ENCODE measurements at places on chromosomes 16 and 17.

DNA sequence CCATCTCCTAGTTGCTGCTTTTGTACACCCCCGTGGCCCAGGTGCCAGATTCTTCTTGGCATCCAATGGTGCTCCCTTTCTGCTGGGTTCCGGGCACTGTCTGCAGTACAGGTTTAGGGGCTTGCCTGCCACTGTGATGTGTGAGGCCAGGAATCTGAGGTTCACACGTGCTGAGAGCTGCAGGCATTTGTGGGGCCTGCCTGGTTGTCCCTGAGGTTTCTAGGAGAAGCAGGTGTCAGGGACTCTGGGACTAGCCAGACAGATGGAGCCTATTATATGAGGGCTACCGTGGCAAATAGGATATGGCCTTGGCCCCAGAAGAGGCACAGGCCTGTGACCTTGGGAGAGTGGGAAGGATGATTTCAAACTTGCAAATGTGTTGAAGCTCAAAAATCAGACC is 29.3 kb downstream of the NDEL1 start:
- no peak for DNase-seq

GRCh38 chr16:83619381-83620150 is 188.2 kb upstream of the HSBP1 start:
- no peak for DNase-seq

- DNase-seq: no peak
Measured at GRCh38 chr16:10504404-10504885, 76.0 kb downstream of the EMP2 start.

DNA sequence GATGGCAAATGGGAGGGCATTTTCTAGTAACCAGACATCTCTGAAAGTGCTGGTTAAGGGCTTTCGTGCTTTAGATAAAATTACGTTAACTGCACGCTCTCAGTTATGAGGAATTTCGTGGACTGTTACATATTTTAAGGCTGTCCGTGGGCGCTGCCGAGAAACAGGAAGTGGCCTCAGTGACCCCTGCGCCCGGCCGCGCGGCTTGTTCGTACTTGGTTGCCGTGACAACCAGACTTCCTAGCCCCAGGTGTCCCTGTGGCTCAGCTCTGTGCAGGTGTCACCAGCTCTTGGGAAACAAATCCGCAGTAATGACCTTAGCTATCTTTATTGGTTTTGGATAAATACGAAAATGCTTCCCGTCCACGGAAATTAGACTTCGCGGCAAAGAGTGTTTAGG is 52.7 kb downstream of the LMF1 start:
- DNase-seq: no peak

GRCh38 chr17:2183346-2183745 is 120.2 kb downstream of the SMG6 start:
- DNase-seq: no peak

DNA sequence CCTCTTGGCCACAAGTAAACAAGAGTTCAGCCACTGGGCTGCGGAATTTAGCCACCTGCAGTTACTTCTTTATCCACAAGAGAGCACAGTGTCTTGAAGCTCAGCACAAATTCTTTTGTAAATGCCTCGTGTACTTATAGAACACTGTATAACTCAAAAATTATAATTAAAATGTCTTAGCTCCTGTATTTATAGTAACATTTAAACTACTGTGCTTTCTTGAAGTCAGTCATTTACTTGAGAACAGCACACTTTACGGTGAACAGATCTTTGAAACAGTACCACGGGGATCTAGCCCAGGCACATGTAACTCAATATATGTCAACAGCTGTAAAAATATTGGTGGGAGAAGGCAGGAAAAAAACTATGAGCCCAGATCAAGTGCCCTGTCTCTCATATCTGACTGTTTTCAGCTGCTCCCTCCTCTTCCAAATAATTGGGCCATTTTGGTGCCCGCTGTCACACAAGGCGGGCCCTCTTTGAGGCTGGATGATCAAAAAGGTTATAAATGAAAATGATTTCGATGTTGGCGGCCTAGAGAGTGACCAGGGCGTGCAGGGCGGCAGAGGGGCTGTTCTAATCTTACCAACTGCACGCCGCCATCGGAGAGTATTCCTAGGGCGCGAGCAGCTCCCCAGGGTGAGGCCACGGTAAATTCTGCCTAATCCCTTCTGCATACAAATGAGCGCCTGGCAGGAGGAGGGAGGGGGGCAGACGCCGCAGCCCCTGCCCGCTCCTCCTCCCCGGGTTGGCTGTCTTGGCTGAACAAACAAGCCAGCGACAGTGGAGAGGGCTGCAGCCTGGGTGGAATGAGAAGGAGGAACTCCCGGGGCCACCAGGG is 183.2 kb downstream of the C16orf78 start:
- DNase-seq: no peak

DNA sequence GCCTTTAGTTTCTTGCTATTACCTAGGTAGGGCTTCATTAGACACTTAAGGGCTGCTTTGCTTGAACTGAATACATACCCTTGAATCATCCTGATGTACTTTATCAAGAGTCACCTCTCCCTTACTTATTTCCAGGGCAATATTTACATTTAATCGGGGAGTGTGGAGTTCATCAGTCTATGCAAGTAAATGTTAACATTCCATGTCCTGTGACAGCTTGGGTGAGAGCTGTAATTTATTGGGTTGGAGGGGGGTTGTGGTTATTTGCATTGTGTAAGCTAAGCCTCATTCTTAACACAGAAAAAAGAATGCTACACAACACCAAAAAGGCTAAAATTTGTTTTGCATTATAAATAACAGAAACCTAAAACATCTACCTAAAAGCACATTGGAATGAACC is 16.7 kb downstream of the KCNJ16 start:
- no peak for DNase-seq

DNA sequence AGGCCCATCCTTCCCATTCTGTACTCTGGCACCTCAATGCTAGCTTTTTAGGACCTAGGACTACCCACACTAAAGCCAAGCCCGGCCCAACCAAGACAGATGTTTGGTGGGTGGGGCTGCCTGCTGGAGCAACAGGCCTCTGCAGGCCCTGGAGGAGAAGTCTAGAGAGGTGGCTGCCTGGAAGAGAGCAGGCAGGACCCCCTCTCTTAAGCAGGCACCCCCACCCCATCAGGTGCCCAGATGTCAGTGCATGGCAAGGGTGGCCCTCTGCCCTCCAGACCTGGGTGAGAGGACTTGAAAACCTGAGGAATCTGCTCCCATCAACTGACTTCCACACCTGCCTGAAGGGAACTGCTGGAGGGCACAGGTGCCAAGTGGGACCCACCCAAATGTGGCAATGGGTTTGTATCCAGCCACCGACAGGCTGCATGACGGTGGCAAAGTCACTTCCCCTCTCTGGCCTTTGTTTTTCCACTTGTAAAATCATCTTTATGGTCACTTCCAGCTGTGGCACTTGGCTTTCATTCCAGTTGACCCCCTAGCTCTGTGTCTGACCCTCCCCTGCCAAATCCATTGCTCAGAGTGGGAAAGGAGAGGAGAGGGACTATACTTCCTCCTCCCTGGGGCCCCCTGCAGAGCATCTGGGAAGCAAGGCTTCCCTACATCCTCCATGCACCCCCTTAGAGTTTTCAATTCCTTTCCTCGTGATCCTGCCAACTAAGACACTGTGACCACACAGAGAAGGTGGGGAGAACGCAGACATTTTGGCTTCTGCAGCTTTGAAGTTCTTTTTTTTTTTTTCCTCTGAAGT is 1.7 kb upstream of the STAT5A start:
- DNase-seq: no peak

Data from activated CD8-positive, alpha-beta memory T cell treated with anti-CD3 and anti-CD28 coated beads for 4 hours (primary cell).